ENCODE measurements at places on chromosomes 2 and 18.

GRCh38 chr2:55775828-55776227 is 82.2 kb upstream of the PNPT1 start:
- DNase-seq: no peak

DNA sequence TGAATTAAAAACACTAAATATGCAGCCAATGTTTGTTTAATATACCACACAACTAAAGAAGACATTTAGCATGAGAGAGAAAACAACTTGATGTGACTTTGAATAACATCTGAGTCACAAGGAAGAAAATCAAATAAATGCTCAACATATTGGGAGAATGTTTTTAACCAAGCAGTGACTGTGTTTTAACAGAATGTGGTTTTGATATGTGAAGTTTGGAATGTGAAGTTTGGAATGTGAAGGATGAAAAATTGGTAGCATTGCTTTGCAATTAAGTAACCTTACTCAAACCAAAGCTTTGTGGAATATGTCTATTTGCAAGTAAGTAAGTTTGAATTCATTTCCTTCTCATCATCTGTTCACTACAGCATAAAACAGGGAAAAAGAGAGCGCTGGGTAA is 128.2 kb upstream of the DNAJC10 start:
- DNase-seq: no peak

DNA sequence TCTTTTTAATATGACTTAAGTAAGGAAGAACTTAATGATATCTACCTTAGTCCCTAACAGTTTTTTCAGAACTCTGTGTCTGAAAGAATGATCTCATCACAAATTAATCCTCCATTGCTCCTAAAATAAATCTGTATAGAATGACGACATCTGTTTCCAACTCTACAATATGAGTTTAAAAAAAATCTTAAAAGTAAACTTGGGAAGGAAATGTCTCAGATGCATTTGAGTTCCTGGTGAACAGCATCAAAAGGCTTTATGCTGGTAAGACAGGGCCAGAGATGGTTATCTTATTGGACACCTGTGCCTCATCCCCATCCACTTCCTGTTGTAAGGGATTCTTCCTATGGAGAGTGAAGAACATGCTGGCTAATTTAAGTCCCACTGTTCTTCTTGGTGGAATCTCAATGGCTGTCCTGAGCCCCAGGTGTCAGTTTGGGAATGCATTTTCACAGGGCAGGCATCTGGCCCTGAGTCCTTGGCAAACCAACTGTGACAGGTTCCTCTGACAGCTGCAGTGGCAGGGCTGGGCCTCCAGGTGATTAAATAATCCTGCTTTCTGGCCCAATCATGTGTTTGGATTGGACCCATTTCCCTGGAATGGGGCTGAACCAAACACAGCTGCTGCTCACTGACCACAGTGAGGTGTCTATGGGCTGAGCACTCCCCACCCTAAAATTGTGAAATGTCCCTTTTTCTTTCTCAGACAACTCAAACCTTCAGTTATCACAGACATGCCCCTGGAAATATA is 12.9 kb upstream of the NCKAP5 start:
- no peak for DNase-seq

DNA sequence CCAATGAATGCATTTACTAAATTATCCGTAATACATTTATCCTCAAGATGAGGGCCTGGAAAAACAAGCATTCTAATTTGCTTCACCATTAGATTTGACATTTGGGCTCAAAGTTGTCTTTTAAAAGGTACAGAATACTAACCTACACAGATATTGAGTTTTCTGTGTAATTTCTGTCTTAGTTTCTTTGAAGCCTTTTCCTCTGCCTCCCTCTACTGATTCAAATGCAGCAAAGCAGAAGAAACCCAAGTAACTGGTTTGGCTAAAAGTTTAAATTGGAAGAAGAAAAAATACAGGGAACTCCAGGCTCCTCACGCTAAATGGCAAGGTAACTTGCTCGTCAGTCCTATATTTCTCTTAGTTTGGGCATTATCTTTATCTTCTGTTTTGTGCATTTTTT is 53.3 kb upstream of the SLC5A7 start:
- DNase-seq: no peak

DNA sequence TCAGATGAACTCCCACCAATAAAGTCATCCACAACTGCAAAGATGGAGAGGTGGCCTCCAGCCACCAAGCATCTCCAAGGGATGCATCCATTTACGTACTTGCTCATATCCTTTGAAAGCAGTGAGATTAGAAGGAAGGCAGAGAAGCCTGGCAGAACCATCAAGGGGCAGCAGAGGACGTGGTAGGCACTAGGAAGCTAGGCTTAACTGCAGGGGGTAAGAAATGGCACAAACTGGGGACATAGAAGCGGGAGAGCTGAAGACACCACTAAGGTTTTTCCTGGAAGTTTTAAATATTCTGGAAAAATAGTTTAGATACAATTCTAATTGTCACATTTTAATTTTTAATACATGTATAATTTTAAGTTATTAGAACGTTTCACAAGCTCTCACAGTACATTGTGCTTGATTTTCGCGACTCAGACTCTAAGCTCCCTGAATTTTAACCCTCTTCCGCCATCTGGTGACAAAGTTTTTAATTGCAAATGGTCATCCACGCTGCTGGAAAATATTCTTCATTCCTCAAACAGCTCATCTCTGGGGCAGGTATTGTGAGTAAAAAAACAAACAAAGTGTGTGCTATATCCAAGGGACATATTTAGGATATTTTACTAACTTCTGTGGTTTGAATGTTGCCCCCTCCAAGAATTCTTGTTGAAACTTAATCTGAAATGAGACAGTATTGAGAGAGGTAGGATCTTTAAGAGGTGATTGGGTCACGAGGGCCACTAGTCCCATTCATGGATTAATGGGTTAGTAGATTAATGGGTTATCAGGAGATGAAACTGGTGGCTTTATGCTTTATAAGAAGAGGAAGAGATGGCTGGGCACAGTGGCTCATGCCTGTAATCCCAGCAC is 1.6 kb upstream of the PSTPIP2 start:
- DNase-seq: peak; percentile 53
